Stimulated activated memory B cell treated with anti-CD40 and anti-IgM and Interleukin-4, amounts not matched to agents 10 μg/mL and 1 μg/mL and 100 μg/mL, for 72 hours (primary cell): ENCODE measurements at places on chromosomes 2 and 18.

DNA sequence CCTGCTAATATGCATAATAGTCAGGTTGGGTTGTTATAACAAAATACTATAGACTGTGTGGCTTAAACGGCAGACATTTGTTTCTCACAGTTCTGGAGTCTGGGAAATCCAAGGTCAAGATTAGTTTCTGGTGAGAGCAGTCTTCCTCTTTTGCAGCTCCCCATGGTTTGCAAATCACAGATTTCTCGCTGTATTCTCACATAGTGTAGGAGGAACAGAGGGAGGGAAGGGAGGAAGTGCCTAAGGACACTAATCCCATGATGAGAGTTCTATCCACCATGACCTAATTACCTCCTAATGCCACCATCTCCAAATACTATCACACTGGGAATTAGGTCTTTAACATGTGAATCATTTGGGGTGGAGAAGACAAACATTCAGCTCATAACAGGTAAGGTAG lies 20.1 kb upstream of the PTH2R start:
- no peak for ATAC-seq

- no peak for ATAC-seq
Measured at GRCh38 chr2:197875763-197876162, 71.4 kb downstream of the PLCL1 start.

- no peak for ATAC-seq
Measured at GRCh38 chr2:236947294-236947693, 138.4 kb upstream of the COPS8 start.

DNA sequence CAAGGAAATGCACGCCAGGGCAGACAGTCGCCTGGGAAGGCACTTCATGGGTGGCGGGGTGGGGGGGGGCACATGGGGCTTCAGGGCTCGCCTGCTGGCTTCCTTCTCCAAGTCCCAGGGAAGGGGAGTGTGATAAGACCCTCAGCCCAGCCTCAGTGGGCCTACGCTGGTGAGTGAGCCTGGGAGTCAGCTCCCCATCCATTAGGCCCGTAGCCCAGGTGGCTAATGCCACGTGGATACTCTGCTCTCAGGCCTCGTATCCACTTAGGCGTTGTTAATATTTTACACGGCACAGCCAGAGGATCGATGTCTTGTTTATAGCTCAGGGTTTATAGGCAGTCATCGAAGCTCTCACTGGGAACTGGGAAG lies 47.1 kb downstream of the KCNIP3 start:
- no peak for ATAC-seq

DNA sequence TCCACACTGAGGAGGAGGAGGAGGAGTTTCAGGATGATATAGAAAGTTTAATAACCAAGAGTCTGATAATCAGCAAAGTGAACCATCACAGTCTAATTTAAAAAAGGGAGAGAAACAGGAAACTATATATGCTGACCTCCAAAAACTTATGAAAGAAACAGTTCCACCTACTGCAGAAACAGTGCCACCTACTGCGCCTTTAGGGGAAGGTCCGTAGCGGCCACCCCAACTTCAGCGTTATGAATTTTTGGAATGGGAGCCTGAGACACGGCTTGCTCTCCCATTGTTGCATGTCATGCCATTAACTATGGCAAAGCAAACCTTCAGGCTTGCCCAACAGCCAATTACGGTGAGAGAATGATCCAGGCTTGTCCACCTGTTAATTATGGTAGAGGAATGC lies 1719.2 kb upstream of the LRRTM1 start:
- ATAC-seq, result no peak

- ATAC-seq, result no peak
Measured at GRCh38 chr18:42931491-42931890, 184.0 kb downstream of the RIT2 start.

- ATAC-seq, result no peak
Measured at GRCh38 chr2:15579641-15580040, 12.0 kb upstream of the DDX1 start.

GRCh38 chr2:42087857-42088195 lies 40.0 kb downstream of the PKDCC start:
- no peak for ATAC-seq

- no peak for ATAC-seq
Measured at GRCh38 chr18:75041586-75041985, 167.4 kb downstream of the PTGR3 start.

GRCh38 chr2:141381946-141382345 lies 748.9 kb downstream of the LRP1B start:
- ATAC-seq, result no peak

GRCh38 chr2:43238176-43238575 lies 11.8 kb upstream of the ZFP36L2 start:
- no peak for ATAC-seq

DNA sequence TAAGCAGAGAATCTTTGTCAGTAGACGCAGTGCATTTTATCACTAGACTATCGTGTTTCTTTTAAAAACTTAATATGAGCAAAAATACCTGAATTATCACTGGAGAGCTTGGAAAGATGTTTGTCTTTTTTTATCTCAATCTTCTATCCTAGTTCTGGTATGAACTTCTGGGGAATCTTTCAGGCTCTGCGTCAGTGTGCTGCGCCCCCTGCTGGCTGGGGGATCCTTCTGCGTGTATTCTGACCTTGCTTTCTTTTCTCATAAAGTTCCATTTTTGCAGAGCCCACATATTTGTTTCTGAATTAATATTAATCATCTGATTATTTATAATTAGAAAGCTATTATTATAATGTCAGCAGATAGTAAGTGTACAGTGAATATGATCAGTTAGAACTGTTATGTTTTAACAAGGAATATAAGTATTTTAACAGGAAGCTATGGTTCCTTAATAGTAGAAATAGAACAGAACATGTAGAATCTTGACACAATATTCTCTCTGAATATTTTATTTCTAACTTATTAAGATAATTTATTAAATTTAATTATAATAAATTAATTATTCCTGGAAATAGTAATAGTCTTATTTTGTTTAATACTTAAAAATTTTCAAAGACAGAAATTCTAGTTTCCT lies 945.0 kb upstream of the CRIM1 start:
- no peak for ATAC-seq

GRCh38 chr18:26741048-26741447 lies 124.5 kb downstream of the AQP4 start:
- ATAC-seq, result no peak

DNA sequence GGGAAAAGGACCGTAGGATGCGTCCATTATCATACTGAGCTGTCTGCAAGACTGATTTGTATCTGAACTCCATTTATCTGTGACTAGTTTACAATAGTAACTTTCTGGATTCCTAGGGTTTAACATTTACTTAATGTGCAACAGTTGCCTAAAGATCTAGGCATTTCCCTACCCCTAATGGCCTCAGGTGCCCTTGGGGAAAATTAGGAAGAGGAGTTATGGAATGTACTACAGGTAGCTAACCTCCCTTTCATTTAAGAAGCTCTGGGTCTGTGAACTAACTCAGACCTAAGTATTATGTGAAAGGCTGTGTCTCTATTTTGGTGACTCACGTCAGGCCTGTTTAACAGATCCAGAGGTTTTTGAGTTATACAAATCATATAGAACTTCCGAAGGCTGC lies 59.5 kb downstream of the TDRD15 start:
- ATAC-seq, result no peak

DNA sequence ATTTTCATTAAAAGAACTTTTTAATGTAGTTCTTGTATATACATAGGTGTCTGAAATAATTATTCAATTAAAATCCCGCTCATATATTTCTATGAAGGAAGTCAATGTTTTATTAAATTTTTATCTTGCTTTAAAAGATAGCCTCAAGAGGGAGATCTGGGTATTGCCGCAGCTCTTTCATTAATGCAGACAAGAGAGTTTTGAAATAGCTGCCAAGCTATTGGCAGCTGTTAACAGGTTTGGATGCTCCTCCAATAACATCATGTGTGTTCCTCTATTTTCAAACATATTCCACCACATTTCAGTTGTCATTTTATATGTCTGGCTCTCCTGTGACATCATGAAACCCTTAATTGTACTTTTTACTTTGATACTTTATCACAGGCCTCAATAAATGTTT lies 12.9 kb upstream of the NT5C1B start:
- no peak for ATAC-seq

- no peak for ATAC-seq
Measured at GRCh38 chr18:11955239-11956029, 25.9 kb upstream of the IMPA2 start.

GRCh38 chr2:134413430-134413829 lies 159.6 kb downstream of the MGAT5 start:
- ATAC-seq, result no peak

- no peak for ATAC-seq
Measured at GRCh38 chr2:147934881-147935620, 85.5 kb downstream of the ORC4 start.

DNA sequence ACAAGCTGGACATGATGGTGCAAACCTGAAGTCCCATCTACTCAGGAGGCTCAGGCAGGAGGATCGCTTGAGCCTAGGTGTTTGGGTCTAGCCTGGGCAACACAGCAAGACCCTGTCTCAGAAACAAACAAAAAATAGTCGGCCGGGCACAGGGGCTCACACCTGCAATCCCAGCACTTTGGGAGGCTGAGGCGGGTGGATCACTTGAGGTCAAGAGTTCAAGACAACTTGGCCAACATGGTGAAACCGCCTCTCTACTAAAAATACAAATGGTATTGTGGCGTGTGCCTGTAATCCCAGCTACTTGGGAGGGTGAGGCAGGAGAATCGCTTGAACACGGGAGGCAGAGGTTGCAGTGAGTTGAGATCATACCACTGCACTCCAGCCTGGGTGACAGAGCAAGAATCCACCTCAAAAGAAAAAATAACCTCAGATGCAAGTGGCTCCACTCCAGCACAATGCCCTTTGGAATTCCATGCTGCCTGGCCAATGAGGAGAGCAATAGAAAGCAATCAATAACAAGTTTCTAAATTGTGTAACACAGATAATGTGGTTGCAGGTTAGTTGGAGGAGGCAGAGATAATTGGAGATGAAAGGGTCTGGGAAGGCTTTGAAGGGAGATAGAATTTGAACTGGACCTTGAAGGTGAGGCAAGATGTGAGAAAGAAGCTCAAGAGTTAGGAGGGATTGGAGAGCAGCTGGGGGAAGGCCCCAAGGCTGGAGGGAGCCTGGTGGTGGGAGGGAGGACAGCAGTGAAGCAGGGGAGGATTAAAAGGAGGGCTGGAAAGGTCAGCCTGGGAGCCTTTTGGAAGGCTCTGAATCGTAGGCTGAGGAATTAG lies 6.0 kb downstream of the TTC31 start:
- ATAC-seq, result no peak

DNA sequence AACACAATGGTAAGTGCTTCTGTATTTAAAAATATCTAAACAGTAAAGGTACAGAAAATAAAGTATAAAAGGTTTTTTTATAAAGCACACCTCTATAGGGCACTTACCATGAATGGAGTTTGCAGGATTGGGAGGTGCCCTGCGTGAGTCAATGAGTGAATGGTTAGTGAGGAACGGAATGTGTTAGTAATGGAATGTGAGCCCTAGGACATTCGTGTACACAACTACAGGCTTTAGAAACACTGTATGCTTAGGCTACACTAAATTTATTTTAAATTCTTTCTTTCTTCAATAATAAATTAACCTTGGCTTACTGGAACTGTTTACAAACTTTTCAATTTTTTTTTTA lies 337.9 kb upstream of the SLC39A10 start:
- no peak for ATAC-seq

DNA sequence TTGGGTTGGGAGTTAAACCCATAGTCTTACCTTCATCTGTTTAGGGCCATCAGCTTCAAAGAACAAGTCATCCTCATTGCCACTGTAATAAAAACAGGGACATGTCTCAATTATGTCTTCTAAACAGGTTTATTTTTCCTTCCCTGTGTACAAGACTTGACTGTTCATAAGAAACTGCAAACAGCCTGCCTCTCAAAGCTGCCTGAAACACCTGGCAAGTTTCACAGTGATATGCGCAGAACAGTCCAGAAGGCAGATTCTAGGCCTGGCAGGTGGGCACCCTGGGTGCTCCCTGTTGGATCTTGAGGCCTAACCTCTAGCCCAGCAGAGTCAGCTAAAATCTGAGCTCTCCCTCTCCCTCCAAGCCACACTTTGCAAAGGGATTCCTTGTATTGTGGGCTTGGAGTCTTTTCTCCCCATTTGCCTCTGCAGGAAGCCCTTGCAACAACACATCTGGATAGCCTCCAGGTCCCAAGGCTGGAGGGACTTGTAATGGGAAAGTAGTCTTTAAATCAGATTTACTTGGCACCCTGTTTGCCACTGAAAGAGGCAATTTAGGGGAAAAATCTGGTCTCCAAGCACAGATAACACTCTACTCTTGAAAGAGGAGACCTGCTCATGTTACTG lies 930 bp downstream of the IL1B start:
- ATAC-seq, result no peak

GRCh38 chr18:14015416-14015815 lies 100.1 kb upstream of the MC2R start:
- no peak for ATAC-seq

DNA sequence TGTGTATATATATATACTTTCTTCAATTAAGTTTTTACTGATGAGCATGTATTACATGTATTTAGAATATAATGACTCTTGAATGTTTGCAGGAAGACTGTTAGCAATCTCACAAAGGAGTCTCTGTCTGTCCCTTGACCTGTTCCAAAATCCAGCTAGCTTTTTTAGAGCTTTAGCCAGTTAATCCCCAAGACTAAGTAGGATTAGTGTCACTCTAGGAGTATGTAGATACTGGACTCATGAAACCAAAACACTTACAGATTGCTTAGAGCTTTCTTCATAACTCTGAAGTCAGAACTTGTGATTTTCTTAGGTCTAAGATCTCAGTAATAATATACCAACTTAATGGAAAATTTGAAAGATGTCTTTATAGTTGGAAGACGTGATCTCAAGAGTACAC lies 2.2 kb downstream of the UBXN4 start:
- no peak for ATAC-seq

DNA sequence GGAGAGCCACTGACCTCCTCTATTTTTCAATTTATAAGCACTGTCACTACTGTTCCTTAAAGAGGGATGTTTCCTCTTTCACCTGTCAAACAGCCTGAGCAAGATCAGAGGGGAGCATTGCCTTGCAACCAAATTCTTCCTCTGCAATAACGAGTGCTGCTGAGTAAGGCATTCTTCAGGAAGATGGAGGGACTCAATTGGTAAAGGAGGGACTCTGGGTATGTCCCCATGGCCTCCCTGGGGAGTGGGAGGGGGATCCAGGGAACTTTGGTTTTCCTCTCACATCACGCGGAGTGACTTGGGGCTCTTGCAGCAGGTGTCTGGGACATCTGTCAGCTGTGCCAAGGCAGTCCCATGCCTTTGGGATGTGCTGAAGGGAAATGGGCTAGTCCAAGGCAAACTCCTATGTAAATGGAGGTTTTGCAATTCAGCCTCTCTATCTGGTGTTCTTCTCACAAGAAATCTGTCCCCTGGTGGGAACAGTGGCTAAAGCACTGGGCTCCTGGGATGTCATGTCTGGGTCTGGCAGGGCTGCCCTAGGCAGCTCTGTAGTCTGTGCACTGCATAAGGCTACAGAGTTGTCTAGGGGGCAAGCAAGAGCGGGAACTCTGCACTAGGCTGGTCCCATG lies 14.4 kb upstream of the HES6 start:
- ATAC-seq, result no peak

GRCh38 chr18:36402765-36403396 lies 105.4 kb downstream of the FHOD3 start:
- no peak for ATAC-seq

GRCh38 chr2:102438578-102438977 lies 15.6 kb downstream of the IL18RAP start:
- no peak for ATAC-seq

GRCh38 chr2:218516614-218517013 lies 51.5 kb downstream of the USP37 start:
- no peak for ATAC-seq

GRCh38 chr2:64119369-64119768 lies 24.9 kb downstream of the PELI1 start:
- ATAC-seq, result no peak

GRCh38 chr2:222955008-222955407 lies 94.2 kb downstream of the ACSL3 start:
- ATAC-seq, result no peak

- ATAC-seq, result no peak
Measured at GRCh38 chr18:8357320-8357719, 251.9 kb upstream of the RAB12 start.
